ENCODE measurements at places on chromosomes 2 and 18. TPM values are rescaled to one million over a fixed set of nuclear protein-coding genes. Genes with fewer than 3 reads are reported as not detected.

CYP26B1 gene
- 5.0 TPM for total RNA-seq

SLC5A7 gene
- total RNA-seq, result 2.9 TPM

EGR4 gene
- total RNA-seq, result not detected

CNNM4 gene
- 3.0 TPM for total RNA-seq

CD8B2 gene
- not detected for total RNA-seq

MATN3 gene
- total RNA-seq, result 0.55 TPM

IL18RAP gene
- 0.68 TPM for total RNA-seq

IL1RL2 gene
- total RNA-seq, result not detected

AQP12B gene
- not detected for total RNA-seq

UGT1A6 gene
- not detected for total RNA-seq

KCNK3 gene
- 5.3 TPM for total RNA-seq

NR4A2 gene
- 5.0 TPM for total RNA-seq

SLC30A3 gene
- 0.28 TPM for total RNA-seq

OTX1 gene
- total RNA-seq, result not detected

SLC38A11 gene
- 0.49 TPM for total RNA-seq

VSNL1 gene
- not detected for total RNA-seq

- DNase-seq, result no peak
Measured at GRCh38 chr18:50721006-50721405, 98.8 kb downstream of the MRO start.

DNA sequence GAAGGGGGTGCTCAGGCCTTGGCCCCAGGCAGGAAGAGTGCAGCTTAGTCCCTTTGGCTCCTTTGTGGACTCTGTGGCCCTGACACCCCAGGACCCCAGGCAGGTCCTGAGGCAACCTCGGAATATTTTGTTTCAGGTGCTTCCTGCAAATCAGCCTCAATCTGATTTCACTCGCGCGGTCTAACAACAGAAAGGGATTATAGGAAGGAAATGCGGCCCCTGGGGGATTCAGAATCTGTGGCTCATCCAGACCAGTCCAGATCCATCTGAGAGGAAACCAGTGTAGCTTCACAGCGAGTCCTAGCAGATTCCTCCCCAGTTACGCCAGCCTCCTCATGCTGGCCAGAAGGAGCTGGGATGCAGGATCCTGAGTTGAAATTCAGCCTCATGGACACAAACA lies 59.5 kb upstream of the YWHAQ start:
- DNase-seq, result no peak

DNA sequence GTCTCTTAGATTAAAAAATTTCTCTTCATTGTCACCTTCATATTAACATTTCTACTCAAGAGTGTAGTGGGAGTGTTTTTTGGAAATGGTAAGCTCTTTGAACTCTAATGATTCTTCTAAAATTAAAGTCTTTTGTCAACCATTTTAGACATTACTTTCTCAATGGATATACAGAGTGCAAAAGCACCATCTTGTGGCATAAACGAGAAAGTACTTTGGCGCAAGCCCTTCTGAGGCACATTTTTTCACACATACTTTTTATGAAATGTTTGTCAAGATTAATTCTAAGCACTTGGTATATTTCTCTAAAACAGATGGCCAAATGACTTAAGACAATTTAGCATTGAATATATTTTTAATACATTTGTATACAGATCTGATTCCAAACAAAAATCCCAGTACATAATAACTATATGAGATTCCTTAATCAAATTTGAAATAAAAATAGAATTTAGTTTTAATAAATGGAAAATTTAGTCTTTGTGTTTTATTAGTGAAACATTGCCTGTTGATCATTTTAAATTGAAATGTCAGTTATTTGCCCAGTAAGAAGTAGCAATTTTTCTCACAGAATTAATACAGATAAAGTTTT lies 63.3 kb upstream of the GALNT5 start:
- DNase-seq, result no peak

GRCh38 chr2:171210864-171211431 lies 50.3 kb upstream of the TLK1 start:
- no peak for DNase-seq

- no peak for DNase-seq
Measured at GRCh38 chr18:27298214-27298804, 113.2 kb upstream of the CHST9 start.

GRCh38 chr18:40855661-40856060 lies 1099.4 kb upstream of the PIK3C3 start:
- no peak for DNase-seq

- DNase-seq, result no peak
Measured at GRCh38 chr2:154336201-154336600, 362.3 kb upstream of the KCNJ3 start.

DNA sequence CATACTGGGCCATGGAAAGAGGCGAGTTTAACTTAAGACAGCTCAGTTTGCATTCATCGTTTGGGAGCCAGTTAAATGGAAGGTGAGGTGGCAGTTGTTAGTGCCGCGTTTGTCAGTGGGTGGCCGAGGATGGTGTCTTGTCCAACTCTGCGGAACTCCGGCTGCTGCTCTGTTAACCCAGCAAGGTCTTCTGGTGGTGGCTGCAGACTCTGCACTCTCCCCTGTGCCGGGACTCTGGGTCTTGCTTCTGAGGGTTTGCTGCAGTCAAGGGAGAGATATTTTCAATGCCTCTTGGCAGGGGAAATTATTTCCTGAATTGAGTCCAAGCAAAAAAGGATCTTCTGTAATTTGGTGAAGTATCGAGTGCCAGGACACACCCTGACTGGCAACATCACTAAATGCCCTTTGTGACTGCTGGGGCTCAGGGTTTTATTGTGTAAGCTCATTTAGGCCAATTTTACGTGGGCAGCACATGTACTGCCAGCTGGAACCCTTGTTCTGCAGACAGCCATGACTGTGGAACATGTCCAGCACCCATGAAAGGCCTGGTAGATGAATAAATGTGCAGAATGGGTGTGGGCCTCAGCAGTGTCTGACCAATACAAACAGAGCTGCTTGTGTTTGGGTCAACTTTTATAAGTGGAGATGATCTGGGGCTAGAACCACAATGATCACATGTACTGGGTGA lies 58.1 kb downstream of the IL1R2 start:
- DNase-seq, result peak; percentile 91

DNA sequence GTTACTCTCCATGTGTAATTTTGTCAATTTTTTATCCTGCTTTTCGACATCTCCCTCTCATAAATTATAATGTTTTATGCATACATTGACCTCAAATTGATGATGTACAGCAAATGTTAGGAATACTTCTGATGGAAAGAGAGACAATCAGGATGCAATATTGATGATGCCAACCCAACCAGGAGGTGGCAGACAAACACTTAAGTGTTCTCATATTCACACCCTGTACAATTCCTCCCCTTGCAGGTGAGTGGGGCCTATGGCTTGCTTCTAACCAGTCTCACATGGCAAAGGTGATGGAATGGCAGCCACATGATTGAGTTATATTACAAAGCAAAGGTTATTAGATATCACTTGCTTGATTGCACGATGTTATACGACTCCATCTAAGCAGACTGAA lies 594.3 kb upstream of the REG3G start:
- DNase-seq, result no peak

GRCh38 chr18:73840319-73840945 lies 307.2 kb downstream of the FBXO15 start:
- no peak for DNase-seq

DNA sequence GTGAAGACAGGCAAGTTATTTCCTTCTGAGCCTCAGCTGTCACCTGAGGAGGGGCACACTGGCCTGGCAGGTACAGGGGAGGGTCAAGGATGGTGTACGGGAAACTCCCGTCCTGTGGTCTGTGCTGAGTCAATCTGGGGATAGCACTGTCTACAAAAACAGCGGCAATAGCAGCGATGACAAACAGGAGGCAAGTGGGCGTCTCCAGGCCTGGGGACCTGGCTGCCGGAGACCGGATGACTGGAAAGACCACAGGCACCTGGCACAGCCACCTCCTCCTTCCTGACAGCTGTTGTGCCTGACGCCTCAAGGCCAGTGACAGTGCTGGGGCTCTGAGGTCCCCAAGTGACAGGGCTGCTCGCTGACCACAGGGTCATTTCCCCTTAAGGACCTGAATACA lies 202.1 kb upstream of the HS6ST1 start:
- DNase-seq, result no peak

GRCh38 chr2:1739322-1739957 lies 4.9 kb downstream of the PXDN start:
- DNase-seq, result no peak

DNA sequence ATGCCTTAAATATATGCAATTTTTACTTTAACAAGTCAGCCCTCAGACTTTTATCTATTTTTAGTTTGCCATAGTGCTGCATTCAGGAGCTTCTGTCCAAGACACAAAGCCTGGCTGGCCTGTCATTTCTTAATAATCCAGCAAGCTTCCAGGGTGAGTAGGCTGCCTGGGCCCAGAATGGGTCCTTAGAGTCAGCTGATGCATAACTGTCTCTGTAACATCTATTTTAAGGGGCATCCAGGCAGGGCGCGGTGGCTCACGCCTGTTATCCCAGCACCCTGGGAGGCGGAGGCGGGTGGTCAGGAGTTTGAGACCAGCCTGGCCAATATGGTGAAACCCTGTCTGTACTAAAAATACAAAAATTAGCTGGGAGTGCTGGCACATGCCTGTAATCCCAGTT lies 11.8 kb upstream of the GNLY start:
- peak; percentile 56 for DNase-seq

GRCh38 chr2:215743066-215743465 lies 270.3 kb downstream of the MREG start:
- DNase-seq, result no peak

GRCh38 chr2:99841749-99842148 lies 300.6 kb downstream of the AFF3 start:
- DNase-seq, result no peak

GRCh38 chr2:221518201-221518934 lies 53.7 kb downstream of the EPHA4 start:
- no peak for DNase-seq
